ENCODE measurements at places on chromosomes 6 and 20.

DNA sequence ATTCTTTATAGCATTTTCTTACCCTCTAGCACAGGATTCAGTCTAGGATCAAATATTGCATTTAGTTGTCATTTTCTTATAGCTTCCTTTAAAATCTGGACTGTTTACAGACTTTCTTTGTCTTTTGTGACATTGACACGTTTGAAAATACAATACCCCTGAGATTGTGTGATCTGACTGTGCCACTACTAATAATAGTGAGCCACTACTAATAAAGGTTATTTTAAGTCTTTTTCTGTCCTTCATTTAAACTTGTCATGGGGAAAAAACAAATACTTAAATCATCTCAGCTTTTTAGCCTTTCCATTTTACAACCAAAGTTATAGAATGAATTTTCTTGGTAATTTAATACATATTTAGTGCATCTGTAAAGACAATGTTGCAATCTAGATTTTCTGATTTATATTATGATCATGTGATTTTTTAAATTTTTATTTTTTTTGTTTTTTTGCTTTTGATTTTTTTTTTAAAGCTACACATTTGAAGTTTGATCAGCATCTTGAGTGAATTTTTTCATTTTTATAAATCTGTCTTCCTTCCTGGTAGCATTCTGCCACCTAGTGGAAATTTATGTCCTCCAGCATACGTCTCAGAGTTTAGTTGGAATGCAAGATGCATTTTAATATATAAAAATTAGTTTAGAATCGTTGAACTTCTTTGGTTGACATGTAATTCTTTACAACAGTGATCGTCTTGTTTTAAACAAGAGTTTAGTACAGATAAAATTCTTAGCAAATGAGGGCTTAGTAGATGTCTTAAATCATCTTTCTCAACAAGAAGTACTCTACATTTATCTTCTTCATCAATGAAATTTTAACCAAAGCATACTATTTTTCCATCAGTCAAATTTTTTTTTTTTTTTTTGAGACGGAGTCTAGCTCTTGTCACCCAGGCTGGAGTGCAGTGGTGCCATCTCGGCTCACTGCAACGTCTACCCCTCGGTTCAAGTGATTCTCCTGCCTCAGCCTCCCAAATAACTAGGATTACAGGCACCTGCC is 119.4 kb downstream of the NCOA3 start:
- peak; percentile 37 for DNase-seq

GRCh38 chr6:14612016-14612980 is 494.7 kb downstream of the CD83 start:
- no peak for DNase-seq

DNA sequence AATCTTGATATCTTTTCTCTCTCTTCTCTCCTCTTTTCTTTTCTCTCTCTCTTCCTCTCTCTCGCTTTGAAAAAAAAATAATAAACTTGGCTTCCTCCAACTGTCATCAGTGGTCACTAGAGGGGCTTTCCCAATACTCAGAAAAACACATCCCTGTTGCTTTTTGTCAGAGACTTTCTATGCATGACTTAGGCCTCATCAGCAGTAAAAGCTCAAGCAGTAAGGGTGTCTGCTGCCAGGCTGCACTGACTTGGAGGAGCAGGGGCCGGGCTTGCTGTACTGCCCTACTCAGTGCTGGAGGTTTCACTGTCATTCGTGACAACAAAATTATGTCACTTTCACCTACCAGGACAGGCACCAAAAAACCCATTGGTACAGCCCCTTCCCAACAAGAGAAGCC is 272.0 kb downstream of the ADGB start:
- DNase-seq: no peak

GRCh38 chr6:164114051-164114450 is 699.5 kb downstream of the QKI start:
- no peak for DNase-seq

- DNase-seq: no peak
These were observed 50.5 kb downstream of the EYA4 start for GRCh38 chr6:133291671-133292070.

- no peak for DNase-seq
These were observed 65.9 kb downstream of the FAM184A start for GRCh38 chr6:119012521-119012920.

- no peak for DNase-seq
These were observed 584.7 kb upstream of the SLC35B3 start for GRCh38 chr6:9020001-9020400.

GRCh38 chr20:57881466-57882385 is 171.9 kb upstream of the PMEPA1 start:
- no peak for DNase-seq

GRCh38 chr6:110390404-110390803 is 25.0 kb downstream of the DDO start:
- DNase-seq: no peak

- DNase-seq: no peak
These were observed 554.5 kb upstream of the AGPAT4 start for GRCh38 chr6:161828355-161828754.

GRCh38 chr20:51417250-51418136 is 125.0 kb downstream of the NFATC2 start:
- DNase-seq: no peak

DNA sequence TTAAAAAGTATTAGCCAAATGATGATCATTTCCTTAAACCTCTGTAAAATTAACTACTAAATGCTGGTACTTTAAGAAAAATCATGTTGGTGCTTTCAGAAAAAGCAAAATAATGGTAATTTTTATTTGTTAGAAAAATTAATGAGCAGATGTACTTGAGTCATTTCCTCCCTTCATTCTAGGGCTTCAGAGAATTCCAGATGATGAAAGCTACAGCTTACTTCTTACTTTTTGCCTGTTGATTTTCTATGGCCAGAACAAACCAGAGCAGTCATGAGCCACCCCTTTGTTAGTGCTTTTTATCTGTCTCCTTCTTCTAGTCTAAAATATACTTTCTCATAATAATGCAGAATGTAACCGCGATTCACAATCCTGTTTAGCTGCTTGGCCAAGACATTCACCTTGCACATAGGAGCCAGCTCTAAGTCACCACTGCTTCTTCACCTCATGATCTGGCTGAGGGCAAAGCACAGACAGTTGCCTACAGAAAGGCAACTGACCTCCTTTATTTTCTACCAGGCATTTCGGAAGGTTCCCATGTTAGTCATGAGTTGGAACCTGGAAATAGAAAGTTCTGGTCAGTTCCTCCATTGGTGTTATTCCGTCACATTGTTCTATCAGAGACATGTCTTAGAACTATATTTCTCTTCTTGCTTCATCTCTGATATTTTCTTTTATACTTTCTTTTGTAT is 43.5 kb upstream of the TINAG start:
- DNase-seq: no peak

DNA sequence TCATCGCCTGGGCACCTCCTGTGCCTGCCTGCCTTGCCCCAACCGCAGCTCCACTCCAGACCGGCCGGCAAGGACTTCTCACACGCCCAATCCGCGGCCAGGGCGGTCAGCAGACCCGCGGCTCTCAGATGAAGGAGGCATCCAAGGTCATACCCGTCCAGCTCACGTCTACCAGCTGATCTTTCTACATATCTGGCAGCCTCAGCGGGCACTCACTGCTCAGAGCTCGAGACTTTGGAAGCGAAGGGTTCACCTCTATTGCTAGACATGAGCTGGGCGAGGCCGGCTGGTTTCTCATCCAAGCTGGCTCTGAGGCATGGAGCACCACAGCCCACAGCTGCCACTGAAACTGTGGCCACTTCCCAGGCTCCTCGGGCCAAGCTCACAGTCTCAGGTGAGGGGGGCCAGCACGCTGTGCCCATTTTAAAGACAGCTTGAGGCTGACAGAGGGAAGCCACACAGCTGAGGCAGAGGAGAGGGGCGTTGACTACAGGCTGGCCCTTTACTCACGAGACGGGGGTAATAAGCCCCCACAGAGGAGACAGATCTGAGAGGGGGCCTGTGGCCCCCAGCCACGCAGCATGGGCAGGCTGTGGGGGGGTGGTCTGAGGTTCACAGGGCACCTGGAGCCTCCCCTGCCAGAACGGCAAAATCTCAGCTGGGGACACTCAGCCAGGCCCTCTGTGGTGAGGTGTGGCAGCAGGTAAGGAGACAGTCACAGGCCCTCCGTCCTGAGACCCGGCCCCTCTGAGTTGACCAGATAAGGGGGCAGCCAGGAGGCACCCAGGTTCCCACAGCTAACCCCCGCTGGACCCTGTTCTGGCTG is 2.0 kb downstream of the LAMA5 start:
- no peak for DNase-seq

DNA sequence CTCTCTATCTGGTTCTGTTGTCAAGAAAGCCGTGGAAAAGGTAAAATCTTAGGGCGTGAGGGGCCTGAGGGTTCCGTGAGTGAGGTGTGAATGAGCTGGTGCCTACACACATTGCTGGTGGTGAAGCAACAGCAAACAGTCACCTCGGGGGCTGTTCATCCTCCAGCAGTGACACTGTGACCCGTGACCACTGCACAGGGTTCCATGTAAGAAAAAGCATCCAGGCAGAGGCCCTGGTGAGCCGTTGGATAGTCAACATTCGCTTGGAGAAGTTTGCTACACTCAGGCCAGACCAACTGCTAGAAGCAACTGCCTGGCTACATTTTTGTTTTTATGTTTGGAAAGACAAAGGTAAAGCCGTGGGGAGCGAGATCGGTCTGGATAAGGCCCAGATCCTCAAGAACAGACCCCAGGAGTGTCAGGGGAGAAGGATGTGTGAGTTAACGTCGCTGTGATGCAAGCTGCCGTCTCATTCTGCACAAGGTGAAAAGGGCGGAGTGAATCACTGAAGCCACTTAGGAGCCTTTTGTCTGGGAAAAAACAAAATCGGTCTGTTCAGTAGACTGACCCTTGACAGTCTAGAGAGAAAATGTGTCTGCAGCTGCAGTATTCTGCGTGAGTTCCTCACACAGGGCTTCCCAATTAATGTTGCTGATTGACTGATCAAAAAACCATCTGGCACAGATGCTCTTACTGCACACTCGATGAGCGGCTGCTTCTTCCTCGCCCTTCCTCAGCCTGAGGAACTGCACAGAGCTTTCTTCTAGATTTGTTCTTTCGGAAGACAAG is 404.0 kb downstream of the SMOC2 start:
- no peak for DNase-seq

Data from left lung (tissue), 14 donors.